ENCODE measurements at places on chromosomes 5 and 9. TPM values are rescaled to one million over a fixed set of nuclear protein-coding genes. Genes with fewer than 3 reads are reported as not detected.

GRCh38 chr5:103624675-103625074, 62.1 kb upstream of the NUDT12 start:
- DNase-seq = no peak

GRCh38 chr9:124443625-124444024, 6.6 kb upstream of the ADGRD2 start:
- DNase-seq = no peak

DNA sequence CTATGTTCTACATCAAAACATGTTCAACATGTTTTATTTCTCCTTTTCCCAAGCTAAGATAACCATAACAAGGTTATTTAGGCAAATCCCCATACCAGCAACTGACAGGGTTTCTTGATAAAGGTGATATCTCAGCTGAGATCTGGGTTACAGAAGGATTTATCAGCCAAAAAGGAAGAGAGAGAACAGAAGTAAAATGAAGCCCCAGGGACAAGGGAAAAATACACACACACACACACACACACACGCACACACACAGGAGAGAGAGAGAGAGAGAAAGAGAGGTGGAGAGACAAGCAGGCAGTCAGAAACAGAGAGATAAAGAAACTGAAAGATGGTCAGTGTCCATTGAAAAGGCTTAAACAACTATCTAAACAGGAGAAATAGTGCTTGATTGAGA, 19.7 kb upstream of the MLLT3 start:
- DNase-seq = no peak

- no peak for DNase-seq
Measured at GRCh38 chr9:136015656-136016571, 54.7 kb upstream of the UBAC1 start.

DNA sequence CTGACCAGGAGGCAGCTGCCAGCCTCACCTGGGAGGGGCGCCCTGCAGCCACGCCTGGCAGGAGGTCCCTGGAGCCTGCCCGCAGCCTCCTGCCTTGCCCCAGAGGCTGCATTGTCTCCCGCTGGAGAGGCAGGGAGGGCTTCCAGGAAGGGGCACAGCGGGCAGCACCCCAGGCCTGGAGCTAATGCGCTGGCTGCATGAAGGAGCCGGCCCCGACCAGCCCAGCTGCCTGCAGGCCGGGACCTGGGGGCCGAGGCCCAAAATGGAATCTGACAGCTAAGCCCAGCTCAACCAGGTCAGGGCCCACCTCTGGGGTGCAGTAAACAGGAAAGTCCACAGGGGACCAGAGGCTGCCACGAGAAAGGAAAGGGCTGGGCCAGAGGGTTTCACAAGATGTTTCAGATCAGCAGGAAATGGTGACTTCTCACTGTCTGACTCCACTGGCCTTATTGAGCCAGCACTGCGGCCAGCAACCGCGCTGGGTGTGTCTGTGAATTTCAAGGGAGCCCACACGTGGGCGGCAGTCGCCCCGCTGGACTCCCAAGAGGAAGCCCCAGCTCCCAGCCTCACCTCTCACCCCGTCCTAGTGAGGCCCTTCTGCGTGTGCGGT, 18.6 kb upstream of the NOTCH1 start:
- DNase-seq = no peak

DNA sequence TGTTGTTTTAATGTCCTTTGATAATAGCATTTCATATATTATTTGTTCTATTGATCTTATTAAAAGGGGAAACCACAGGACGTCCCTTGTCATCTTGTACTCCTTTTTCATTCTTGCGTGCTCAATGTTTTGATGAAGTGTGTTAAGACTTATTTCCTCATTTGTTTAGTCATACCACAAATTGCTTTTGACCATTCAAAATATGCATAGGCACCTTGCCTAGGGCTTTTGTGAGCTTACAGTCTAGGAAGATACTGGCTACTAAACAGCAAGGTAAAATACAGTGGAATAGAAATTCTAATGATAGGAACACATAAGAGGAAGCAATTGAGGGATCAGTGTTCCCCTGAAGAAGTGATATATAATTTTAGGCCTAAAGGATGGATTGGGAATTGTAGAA, 190.3 kb downstream of the WDR70 start:
- no peak for DNase-seq

DNA sequence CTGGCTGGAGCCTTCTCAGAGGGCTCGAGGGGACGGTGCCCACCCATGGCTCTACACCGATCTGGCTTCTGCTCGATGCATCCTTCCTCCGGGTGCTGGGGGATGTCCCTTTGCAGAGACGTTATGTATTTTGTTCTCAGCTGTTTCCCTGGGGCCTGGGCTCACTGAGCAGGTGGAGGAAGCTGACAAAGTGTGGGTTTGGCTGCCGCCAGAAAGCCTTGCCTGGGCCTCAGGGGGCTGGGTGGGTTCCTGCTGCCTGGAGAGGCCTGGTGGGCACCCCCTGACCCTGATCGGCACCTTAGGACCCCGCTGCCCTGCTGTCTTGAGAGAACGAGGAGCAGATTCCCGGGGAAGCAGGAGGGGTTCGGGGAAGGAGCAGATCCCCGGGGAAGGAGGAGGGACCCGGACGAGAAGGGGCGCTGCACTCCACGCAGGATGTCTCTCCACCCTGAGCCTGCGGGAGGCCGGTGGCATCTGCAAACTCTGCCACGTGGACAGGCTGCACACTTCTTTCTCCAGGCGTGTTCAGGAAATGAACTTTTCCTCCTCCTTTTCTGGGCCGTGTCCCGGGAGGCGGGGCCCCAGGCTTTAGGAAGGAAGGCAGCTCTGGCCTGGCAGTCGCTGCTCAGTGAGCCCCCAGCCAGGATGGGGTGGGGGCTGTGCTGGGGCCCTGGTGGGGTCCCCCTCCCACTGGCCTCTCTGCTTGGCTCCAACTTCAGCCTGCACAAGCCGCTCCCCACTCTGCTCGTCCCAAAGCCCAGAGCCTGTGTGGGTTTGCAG, 148.9 kb downstream of the RXRA start:
- no peak for DNase-seq

DNA sequence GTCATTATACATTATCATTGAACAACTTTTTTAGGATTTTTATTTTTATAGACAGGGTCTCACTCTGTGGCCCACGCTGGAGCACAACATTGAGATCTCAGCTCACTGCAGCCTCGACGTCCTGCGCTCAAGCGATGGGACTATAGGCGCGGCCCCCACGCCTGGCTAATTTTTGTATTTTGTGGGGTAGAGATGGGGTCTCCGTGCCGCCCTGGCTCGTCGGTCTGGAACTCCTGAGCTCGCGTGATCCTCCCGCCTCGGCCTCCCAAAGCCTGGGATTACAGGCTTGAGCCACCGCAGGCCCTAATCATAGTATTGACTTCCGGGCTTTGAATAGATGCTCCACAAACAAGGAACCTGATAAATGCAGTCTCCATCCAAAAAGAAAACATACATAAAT, 1.4 kb upstream of the EDF1 start:
- no peak for DNase-seq

The SPATA31D4 gene
- total RNA-seq = not detected

The SPATA31E1 gene
- not detected for total RNA-seq

The SCGB3A2 gene
- total RNA-seq = 36.1 TPM

The TBCA gene
- 135 TPM for total RNA-seq

The C9orf43 gene
- total RNA-seq = 1.1 TPM

The FCN1 gene
- total RNA-seq = not detected

The FBP1 gene
- 2.5 TPM for total RNA-seq

All from GM23338 (cell line).